ENCODE measurements at places on chromosomes 6 and 20.

DNA sequence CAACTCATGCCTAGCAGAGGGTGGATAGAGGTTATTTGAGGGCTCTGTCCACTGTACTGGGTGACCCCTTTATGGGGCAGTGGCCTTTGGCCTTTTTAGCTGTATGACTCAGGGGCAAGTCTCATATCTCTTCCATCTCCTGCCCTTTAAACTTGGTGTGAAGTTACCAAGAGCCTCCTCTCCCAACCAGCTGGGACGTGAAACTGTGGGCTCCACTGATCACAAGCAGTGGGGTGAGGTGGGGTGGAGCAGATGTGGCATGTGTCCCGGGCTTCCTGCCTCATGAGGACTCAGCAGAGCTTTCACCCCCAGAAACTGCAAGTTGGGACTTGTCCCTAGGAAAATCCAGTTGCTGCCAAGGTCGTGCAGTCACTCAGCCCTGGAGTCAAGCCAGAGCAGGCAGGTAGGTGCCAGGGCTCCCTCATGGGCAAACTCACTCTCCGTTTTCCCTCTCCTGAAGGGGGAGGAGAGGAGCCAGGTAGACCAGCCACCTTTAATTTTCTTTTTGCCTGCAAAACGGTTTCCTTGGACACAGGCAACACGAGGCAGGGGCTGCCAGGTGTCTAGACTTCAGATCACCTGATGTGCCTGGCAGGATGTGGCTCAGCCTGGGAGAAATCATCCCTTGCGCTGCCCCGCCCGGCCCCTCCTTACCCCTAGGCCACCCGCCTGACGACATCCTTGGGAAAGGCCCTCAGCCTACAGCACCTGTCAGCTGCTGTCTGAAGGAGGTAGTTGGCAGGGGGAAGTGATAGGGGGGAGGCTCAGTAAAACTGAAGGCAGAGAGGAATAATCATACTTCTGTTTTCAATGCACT is 4.0 kb downstream of the CDKN1A start:
- no peak for DNase-seq

- DNase-seq, result no peak
Observed at GRCh38 chr20:7195704-7196103, 428.2 kb downstream of the BMP2 start.

DNA sequence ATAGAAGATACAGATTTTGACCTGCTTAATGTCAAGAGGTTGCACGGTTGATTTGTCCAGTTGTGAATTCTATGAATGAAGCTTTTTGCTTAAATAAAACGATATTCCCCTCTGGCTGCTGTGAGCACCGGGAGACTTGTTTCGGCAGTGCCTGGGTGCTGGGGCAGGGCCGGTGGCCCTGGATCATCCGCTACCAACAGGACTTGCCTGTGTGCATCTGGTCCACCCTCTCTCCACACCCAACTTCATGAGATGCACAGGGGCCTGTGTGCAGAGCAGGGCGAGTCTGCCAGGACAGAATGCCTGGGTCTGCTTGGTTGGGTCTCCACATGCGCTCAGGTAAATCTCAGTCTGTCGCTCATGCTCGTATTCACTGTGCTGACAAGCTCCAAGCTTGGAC is 65.5 kb downstream of the TSHZ2 start:
- DNase-seq, result no peak

GRCh38 chr20:58871533-58872102 is 19.1 kb downstream of the GNAS start:
- no peak for DNase-seq

DNA sequence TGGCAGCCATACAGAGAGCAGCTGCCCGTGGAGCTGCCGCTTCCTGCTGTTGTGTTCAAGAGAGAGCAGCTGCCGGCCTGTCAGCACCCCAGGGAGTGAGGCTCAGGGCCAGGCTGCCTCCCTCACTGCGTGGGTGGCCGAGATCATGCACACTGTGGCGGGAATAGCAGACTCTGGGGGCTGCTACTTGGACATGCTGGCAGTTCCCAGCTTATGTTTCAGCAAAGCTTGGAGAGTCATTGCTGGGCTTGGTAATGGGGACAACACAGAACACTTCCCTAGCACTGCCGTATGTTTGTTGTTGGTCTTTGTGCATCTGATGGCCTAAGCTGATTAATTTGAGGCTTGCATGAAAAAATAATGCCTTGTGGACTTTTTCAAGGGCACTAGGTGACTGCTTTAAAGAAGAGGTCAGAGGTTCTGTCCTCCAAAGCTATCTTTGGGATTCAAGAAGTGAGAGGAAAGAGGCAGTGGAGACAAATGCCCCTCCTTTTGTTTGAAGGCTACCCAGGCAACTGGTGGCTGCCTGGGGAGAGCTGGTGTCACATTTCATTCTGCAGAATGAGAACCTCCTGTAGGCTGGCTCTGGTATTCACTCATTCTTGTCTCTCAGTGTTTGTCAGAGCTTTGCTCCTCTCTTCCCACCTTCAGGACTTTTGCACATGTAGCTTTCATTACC is 18.8 kb downstream of the MRAP2 start:
- DNase-seq, result no peak

- DNase-seq, result no peak
Observed at GRCh38 chr6:15257357-15258132, 11.7 kb downstream of the JARID2 start.

- no peak for DNase-seq
Observed at GRCh38 chr6:90654166-90654565, 67.3 kb upstream of the MAP3K7 start.

DNA sequence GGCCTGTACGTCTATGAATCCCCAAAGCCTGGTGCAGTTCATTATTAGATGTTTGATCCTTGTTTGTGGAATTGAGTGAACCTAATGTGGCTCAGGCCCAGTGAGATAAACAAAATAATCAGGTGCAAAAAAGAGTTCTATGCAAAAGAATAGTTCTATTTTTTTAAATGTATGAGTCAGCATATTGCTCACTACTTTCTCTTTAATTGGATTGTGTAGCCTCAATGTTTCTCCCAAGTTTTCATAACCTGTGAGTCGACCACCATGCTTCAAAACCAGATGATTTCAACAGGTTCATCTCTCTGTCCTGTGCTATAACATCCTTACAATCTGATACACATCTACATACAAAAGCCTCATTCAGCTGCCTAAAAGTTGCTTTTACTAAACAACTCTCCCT is 116.5 kb upstream of the HDAC2 start:
- no peak for DNase-seq

DNA sequence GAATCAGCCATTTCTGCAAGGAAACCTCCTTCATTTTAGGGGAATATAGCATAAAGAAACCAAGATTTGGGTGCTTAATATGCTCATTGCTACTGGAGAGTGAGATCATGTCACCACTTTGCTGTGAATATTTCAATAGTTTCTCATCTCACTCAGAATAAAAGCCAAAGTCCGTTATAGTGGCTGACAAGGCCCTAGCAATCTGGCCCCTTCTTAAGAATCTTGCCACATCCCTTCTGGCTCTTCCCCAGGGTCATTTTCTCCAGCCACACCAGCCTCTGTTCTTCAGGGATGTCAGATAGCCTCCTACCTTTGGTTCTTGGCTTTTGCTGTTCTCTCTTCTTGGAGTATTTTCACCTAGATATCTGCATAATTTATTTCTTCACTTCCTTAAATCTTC is 24.8 kb upstream of the MLIP start:
- no peak for DNase-seq

GRCh38 chr20:11112832-11113231 is 439.0 kb upstream of the JAG1 start:
- DNase-seq, result no peak

- no peak for DNase-seq
Observed at GRCh38 chr6:392441-393390, 1.2 kb downstream of the IRF4 start.

DNA sequence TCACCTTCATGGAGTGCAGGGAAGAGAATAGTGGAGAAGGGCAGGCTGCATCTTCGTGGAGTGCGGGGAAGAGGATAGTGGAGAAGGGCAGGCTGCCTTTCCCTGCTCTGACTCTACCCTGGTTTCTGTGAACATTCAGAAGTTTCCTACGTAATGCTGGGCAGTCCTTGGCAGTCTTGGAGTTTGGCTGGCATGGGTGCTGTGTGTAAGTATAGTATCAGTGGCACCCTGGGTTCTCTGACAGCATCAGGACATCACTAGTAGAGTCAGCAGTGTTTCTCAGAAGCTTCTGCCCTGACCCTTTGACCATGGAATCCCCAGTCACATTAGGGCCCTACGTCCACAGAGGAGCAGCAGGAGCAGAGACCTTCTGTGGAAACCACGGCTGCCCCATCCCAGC is 352.9 kb downstream of the NRN1 start:
- DNase-seq, result no peak

Measured in hypothalamus (tissue), 51 donors.